ENCODE measurements at places on chromosomes 11 and 22.

DNA sequence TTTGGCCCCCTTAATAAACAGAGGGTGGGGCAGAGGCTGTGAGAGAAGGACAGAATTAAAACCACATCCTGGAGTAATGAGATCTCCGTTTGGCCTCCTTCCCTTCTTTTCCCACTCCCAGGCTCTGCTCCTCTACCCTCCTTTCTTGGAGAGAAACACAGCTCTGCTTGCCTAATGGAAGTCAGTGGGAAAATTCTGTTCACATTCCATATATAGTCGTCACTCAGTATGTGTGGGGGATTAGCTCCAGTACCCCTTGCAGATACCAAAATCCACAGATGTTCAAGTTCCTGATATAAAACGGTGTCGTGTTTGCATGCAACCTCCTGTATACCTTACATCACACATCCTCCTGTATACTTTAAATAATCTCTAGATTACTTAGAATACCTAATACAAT, 37.6 kb upstream of the THY1 start:
- DNase-seq, result peak; percentile 89

- DNase-seq, result no peak
These were observed 17.3 kb downstream of the ABCC8 start for GRCh38 chr11:17459236-17459896.

DNA sequence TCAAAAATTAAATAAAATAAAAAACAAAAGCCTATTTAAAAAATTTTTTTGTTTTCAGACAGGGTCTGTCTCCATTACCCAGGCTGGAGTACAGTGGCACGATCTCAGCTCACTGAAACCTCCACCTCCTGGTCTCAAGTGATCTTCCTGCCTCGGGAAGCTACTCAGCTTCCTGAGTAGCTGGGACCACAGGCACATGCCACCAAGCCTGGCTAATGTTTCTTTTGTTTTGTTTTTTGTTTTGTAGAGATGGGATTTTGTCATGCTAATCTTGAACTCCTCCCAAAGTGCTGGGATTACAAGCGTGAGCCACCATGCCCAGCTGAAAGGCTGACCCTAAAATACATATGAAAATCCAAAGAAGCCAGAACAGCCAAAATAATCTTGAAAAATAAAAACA, 20.4 kb upstream of the L3MBTL2 start:
- DNase-seq, result no peak

DNA sequence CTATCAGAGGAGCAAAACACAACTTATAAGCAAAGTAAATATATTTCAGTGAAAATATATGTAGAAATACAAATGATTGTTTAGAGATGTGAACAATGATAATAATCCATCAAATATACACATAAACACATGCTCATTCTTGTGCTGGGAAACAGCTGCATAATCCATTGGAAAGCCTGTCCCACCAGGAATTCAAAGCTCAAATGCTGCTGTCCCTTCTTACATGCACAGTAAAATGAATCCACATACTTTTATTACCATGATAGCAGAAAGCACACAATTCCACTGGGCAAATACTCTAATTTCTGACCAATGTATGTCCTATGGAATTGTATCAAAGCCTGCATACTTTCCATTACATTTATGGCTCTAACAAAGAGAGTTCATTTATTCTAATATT, 44.5 kb downstream of the SOX6 start:
- no peak for DNase-seq

GRCh38 chr11:12430954-12431595, 53.7 kb downstream of the PARVA start:
- peak; percentile 91 for DNase-seq

GRCh38 chr11:64879244-64879900, 951 bp upstream of the EHD1 start:
- no peak for DNase-seq
